ENCODE measurements at places on chromosomes 6 and 20.

DNA sequence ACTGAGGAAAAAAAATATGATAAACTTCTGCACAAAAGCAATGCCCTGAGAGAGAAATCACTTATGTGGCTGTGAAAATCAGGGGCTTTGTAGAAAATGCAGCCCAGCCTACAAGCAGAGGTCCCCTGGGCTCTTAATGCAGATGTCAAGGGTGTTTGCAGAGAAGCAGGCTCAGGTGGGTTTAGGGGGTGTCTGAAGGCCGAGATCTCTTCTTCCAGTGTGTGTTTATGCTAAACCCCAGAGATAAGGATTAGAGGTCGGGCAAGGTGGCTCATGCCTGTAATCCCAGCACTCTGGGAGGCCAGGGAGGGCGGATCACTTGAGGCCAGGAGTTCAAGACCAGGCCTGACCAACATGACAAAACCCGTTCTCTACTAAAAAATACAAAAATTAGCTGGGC is 78.5 kb downstream of the TMEM242 start:
- no peak for DNase-seq

DNA sequence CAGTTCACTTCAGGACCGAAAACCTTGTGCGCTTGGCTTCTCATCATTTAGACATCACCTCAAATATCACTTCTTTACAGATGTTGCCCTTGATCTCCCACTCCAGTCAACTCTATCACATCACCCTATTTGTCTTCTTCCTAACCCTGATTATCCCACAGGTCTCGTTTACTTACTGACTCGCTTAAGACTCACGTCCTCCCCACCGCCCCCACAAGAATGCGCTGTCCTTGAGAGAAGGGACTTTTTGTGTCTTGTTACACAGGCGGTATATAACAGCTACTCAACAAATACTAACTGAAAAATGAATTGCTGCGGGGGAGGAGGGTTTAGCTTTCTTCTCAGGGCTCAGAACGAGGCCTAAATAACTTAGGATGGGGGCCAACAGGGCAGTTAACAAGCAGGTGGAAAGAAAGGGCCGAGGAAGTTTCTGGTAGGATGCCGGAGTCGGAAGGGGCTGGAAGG is 527 bp downstream of the TOMM34 start:
- DNase-seq, result peak; percentile 58

- DNase-seq, result no peak
Measured at GRCh38 chr6:75142721-75143120, 63.1 kb downstream of the COL12A1 start.

DNA sequence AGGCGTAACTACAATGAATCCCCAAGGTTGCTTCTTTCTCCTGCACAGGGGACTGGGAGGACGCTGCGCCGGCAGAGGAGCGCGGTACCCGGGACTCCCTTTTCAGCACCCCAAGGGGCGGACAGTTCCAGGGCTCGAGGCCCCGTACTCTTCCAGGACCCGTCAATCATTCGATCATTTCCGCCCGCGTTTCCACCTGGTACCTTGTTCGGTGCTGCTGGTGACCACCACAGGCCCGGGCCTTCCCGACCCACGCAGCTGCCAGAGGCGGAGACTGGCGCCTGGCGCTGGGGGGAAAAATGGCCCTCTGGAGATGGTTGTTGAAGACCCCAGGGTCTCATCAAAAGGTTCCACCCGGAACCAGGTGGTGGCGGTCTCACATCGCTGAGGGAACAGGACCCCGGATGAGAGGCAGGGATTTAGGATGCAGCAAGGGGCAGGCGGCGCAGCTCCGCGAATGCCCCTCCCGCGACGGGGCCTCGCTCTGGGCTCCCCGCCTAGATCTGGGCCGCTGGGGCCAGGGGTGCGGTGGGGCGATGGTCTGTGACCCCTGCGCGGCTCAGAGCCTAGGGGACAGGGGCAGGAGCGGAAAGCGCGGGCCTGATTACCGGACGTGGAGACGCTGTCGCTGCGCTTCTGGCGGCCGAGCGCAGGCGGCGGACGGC is 744 bp downstream of the VSX1 start:
- no peak for DNase-seq

DNA sequence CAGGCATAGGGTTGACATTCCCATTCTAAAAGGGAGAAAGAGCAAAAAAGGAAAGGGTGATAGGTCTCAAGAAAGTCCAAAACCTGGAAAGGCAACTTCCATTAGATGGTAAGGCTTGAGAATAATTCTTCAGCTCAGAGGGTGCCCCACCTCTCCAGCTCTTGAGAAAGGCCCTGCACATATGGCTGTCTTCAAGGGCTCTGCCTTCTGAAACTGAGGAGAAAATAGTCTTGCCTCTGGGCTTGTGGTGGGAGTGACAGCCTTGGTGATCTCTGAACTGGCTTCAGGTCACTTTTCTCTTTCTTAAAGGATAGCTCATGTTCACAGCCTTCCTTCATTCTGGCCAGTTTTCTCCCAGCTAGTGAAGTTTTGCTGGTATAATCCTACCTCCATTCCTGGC is 35.6 kb upstream of the NR2E1 start:
- no peak for DNase-seq

- DNase-seq, result peak; percentile 66
Measured at GRCh38 chr6:116536216-116536621, 9.3 kb downstream of the TRAPPC3L start.

DNA sequence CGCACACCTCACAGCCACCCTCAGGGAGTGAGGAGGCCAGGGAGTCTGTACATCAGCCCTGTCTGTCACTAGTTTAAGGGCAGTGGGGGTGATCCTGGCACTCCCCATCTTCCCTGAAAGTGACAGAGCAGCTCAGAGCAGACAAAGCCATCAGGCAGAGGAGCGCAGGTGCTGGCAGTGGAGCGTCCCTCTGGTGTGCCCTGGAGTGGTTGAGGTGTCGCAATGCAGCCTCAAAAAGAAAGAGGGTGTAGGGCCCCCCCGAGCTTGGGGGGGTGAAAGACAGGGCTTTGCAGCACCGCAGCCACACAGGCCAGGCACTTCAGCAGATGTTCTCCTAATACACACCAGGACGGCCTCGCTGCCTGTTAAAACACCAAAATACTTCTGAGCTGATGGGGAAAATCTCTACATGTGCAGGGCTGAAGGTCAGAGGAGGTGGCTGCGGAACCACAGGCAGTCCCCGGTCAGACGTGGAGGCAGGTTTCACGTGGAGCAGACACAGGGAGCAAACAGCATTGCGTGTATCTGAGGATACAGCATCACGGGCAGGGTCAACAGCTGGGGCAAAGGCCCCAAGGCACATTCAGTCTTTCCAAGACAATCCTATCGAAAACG is 69.5 kb downstream of the PREX1 start:
- peak; percentile 70 for DNase-seq

DNA sequence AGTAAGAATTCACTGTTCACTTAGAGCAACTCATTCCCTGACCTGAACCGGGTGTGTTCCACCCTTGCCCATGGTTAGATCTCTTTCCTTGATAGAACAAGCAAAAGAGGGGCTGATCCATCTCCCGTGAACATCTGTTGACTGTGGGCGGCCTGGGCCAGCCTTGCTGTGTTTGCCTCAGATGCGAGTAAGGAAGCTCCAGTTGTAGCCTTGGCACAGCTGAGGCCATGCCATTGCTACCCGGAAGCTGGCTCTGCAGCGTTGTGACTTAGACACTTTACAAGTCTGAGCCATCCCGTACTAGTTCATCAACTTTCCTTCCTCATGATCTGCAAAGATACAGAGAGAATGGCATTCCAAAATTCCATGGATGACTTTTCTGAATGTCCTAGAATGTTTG is 139.0 kb downstream of the MAP3K4 start:
- no peak for DNase-seq

DNA sequence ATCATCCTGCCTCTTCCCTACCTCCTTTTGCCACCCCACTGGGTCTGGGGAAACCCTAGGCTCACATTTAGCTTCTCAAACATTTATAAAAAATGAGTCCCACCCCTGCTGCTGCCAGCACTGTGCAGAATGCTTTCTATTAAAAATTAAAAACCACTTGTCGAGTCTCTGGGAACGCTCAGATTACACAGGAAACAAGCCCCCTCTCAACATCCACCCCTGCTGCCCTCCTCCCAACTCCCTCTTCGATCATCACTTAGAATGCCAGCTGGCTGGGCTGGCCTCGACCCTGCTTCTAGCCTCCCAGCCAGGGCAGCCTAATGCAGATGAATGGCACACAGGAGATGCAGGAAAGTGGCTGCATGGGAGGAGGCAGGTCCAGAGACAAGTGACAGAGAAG is 75.8 kb downstream of the CDH22 start:
- no peak for DNase-seq

DNA sequence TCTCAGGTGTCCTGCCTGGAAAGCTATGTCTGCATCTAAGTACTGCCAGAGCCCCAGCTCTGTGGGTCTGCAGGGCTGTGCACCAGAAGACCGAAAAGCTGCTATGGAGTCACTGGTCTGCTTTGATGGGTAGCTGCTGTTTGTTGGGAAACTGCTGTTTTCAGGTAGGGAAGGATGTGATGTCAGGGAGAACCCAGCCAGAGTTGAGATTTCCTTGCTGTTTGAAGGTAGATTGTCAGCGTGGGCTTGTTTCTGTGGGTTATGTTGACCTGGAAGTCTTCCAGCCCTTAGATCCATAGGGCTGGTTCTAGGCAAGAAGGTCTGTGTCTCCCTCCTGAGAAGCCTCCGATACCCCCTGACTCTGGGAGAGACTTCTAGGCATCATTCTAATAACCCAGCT is 12.2 kb upstream of the SHLD1 start:
- DNase-seq, result no peak

GRCh38 chr6:17395112-17395511 is 1.7 kb downstream of the CAP2 start:
- DNase-seq, result no peak

- no peak for DNase-seq
Measured at GRCh38 chr6:1884313-1884712, 274.6 kb downstream of the FOXC1 start.

DNA sequence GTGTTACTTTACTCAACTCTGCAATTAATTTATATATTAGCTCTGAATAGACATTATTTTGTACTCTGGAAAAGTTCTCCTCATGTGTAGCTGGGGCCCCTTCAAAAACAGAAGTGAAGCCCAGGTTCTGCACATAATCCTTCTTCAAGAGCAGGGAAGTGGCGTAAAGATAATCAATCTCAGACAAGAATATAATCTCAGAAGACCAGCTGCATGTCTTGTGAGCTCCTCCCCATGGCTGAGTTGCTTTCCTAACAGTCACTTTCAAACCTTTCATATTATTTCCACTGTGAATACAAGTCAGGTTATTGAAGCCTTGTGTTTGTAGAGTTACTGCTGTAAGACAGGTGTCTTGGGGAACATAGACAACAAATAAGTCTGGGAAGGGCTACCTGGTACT is 691.9 kb downstream of the RFPL4B start:
- no peak for DNase-seq

DNA sequence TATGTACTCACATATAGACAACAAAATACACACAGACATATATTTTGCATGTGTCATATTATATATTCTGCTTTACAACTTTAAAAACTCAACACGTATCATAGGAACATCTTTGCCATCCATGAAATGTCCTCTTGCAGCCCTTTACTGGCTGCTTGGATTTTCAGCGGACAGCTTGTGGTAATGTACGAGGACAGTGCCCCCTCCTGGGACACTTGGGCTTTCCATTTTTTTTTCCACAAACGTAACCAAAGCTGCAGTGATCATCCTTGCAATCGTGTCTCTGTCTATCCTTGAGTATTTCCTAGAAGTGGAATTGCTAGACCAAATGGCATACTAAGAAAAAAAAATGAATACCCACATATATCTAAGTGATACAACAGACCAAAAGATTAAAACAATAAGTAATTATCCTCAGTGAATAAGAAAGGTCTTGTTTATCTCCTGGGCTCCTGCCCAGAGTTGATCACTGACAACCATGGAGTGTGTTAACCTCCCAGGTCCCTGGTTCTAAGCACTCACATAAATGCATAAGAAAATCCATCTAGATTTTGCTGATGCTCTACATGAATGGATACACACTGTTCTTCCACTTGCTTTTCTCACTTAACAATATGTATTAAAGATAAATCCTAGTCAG is 18.1 kb downstream of the BPI start:
- no peak for DNase-seq

- DNase-seq, result no peak
Measured at GRCh38 chr6:219641-220198, 72.6 kb upstream of the DUSP22 start.

GRCh38 chr6:157322792-157323254 is 496 bp downstream of the TMEM242 start:
- no peak for DNase-seq

- DNase-seq, result peak; percentile 2
Measured at GRCh38 chr6:24497254-24497970, 2.6 kb downstream of the ALDH5A1 start.

DNA sequence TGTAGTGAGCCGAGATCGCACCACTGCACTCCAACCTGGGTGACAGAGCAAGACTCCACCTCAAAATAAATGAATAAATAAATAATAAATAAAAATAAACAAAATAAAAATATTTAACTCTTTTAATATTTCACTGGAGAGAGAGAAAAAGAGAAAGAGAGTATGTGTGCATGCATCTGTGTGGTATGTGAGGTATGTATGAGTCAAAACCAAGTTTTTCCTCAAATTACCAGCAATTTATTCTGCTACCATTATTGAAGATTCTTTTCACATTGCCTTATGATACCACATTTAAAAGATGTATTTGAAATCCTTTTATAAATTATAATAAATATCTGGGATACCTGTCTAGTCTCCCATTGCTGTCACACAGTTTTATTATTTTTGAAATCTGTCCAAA is 122.1 kb downstream of the CD164 start:
- DNase-seq, result no peak

DNA sequence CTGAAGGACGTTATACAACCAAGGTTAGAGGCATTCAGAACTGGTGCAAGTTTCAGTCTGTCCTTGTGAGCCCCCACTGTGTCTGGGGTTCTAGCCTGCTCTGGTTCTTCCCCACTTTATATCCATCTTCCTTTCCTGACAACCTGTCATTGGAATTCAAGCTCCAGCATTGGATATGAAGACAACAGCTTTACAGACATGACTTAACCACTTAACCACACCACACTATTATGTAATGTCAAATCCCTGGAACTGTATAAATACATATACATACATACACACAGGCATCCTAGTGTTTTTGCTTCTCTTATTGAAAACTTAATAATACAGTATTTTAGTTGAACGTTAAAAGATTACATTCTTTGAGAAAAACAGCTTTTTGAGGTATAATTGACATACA is 217.9 kb upstream of the SGK1 start:
- DNase-seq, result no peak

DNA sequence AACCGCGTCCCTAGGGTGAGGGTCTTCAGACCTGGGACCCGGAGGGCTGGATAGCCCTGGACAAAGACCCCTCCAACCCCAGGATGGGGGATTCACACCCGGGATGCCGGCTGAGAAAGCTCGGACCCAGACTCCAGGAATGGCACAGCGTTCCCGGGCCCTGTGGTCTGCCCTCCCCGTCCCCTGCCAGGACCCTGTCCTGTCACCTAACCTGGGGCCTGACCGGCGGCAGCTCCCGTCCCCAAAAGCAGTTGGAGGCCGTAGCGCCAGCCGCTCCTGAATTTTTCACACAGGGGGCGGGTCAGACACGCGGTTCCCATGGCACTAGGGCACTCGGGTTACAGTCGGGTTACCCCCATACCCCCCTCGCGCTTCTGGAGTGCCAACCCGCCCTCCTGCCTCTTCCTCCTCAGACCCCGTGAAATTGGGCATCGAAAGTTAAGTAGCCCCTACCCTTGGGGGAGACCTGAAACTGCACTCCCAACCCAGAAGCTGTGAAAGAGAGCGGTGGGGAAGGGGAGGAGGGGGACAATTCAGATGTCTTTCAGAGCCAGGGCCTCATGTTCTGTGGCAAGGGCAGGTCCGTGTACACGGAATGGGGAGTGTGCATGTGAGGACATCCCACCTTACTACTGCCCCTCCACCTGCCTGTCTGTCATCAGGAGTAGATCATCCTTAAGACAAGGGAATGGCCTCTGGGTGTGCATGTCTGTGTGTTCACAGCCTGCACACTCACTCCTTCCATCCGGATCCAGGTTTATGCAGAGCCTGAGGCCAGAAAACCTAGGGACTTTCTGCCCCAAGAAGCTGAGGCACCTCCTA is 595 bp downstream of the REM1 start:
- DNase-seq, result no peak
